Stimulated activated CD8-positive, alpha-beta memory T cell treated with anti-CD3 and anti-CD28 coated beads, Interleukin-4, amount 100 ng/mL, for 48 hours (primary cell): ENCODE measurements at places on chromosomes 2 and 18.

DNA sequence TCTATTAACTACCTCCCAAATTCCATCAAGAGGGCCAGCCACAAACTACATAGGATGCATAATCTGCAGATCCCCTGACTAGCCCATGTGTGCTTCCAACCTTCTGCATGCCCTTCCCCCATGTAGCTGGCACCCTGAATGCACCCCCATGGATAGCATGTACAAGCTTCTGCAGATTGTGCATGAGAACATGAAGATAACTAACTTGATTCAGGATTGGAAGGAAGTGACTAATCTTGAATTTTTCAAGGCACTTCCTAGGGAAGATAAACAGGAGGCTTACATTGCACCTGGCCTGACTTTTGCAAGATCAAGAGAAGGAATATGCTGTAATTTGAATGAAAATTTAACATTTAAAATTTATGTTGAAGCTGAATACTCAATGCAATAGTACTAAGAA, 66.7 kb downstream of the CDC42EP3 start:
- DNase-seq: no peak

- no peak for DNase-seq
Measured at GRCh38 chr2:105308382-105309146, 21.0 kb downstream of the TGFBRAP1 start.

- DNase-seq: no peak
Measured at GRCh38 chr18:48200631-48201336, 208.4 kb downstream of the ZBTB7C start.

GRCh38 chr2:105179469-105180372, 61.8 kb upstream of the GPR45 start:
- DNase-seq: no peak

GRCh38 chr2:32901313-32901712, 45.4 kb upstream of the LTBP1 start:
- DNase-seq: no peak

DNA sequence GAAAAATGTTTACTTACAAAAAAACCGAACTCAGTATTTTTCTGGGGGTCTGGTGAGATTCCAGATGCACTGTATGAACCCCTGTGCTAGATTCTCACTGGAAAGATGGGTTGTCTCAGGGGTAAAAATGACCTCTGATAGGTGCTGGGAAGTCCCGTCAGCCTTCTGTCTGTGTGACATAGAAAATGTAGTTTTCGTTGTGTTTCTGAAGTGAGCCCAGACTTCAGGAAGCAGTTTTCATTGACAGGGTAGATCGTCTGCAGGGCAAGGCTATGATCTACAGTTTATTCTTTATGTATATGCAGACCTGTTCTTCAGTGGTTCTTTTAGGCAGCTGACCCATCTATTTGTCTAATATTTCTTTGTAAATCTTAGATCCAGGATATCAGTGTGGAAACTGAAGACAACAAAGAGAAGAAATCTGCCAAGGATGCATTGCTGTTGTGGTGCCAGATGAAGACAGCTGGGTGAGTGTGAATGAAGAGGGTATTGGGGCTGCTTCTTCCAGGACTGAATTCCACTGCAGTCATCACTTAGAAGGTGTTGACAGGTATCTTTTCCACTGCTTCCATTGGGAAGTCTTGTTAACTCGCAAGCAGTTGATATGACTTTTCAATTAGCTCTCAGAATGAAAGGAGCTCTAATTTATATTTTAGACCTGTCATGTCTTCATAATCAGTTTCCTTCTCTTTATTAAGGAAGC, 107.5 kb upstream of the EML6 start:
- no peak for DNase-seq

GRCh38 chr2:135742325-135742757, 686 bp downstream of the UBXN4 start:
- DNase-seq: peak; percentile 55

DNA sequence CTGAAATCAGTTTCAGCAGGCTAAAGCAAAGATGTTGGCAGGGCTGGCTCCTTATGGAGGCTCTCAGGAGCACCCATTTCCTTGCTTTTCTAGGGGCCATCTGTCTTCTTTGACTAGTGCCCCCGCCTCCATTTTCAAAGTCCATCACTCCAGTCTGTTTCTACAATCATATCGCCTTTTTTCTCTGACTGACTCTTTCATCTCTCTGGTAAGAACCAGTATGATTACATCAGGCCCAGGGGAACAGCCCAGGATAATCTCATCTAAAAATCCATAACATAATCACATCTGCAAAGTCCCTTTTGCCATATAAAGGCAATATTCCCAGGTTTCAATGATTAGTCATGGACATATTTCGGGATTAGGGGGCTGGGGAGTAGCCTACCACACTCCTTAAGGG, 57.0 kb downstream of the CUL3 start:
- no peak for DNase-seq

- no peak for DNase-seq
Measured at GRCh38 chr2:150621526-150622213, 134.2 kb upstream of the RND3 start.

- no peak for DNase-seq
Measured at GRCh38 chr2:207136874-207137273, 28.9 kb downstream of the KLF7 start.

DNA sequence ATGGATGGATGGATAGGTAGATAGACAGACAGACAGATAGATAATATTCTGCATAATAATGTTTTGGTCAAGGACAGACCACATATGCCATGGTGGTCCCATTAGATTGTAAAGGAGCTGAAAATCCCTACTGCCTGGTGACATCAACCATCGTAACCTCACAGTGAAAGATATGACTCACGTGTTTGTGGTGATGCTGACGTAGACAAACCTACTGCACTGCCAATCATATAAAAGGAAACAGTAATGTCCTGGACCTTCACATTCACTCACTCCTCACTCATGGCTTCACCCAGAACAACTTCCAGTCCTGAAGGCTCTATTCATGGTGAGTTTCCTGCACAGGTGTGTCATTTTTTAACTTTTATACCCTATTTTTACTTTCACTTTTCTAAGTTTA, 202.9 kb upstream of the TPO start:
- DNase-seq: no peak

- no peak for DNase-seq
Measured at GRCh38 chr2:219025637-219026585, 15.4 kb downstream of the CFAP65 start.

DNA sequence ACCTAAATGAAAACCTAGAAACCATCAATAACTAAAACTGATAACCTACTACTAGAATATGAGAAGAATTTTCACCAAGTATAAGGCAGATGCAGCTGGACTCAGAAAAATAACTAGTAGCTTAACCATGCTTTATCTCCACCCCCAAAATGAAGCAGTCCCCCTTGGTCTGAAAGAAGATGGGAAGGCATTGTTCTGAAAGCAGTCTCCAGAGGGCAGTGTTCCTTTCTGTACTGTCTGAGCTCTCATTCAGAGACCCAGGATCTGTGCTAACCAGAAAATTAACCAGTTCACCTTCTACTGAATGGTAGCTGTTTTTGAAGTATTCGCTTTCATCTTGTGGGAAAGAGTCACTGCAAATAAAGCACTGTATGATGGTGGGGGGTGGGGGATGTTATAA, 273.0 kb downstream of the PDE11A start:
- DNase-seq: no peak

DNA sequence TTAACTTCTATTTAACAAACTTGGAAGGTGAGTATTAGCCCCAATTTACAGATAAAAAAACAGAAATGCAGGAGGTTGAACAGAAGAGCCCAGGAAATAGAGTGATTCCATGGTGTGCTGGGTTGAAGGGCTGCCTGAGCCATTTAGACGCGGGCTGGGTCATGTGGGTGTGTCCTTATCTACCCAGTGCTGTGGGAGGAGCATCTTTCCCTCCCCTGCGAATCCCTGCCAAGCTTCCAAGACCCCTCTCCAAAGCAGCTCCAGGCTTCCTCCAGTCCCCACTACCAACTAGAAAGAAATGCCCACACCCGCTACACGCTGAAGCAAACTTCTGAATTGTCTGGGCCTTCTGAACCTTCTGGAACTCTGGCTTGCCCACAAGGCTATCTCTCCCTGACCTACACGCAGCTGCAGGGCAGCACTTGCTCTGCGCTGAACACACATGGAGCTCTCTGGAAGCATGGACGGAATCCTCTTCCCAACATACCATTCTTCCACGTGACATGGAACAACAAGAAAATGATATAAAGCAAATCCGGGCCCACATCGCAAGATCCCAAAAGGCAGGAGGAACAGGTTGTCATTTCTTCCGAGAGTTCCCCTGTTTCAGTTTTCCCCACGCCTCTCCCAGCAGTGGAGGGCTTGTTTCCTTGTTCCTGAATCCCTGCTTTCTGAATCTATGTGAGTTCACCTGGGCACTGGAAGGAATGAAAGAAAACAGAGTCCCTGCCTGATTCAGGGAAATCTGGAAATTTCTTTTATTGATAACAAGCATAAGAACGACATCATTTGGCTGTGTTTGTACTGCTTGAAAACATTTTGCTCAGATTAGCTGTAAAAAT, 562.7 kb upstream of the ID2 start:
- DNase-seq: no peak

DNA sequence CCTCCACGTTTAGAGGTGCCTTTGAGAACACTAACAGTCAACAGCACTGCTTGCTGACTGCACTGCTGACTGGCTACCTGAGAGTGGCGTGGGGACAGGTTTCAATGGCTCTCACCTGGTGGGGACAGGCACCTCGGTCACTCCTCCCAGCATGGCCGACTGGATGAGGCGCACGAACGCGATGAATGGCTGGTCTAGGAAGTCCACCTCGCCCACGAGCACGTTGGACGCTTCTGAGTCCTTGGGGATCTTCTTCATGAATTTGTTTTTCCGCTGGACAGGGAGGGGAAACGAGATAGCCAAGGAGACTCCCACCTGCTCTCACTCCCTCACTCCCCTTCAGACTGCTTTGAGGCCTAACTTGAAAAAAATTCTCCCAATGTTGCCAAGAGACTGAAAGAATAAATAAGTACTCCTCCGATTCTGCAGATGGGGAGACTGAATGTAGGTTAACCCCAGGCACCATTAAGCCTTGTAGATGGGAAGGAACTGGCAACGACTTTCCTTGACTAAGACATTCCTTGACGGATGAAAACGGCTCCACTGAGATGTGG, 57.3 kb downstream of the MTHFD2 start:
- no peak for DNase-seq

DNA sequence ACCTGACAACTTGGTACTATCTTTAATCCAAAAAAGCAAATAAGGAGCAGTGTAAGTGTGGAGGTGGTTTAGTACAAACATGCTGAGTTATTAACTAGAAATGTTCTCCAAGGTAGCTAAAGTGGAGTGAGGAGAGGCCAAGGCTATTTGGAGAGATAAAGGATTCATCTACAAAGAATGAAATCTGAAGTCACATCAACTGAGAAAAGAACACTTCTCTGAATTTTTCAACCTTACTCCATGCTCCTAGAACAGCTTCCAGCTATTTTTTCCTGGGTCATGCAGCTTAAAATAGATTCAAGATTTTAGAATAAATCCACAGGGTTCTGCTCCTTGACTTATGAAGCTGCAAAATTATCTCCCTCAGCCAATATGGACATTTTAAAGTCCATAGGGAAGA, 18.7 kb downstream of the IMMT start:
- no peak for DNase-seq

DNA sequence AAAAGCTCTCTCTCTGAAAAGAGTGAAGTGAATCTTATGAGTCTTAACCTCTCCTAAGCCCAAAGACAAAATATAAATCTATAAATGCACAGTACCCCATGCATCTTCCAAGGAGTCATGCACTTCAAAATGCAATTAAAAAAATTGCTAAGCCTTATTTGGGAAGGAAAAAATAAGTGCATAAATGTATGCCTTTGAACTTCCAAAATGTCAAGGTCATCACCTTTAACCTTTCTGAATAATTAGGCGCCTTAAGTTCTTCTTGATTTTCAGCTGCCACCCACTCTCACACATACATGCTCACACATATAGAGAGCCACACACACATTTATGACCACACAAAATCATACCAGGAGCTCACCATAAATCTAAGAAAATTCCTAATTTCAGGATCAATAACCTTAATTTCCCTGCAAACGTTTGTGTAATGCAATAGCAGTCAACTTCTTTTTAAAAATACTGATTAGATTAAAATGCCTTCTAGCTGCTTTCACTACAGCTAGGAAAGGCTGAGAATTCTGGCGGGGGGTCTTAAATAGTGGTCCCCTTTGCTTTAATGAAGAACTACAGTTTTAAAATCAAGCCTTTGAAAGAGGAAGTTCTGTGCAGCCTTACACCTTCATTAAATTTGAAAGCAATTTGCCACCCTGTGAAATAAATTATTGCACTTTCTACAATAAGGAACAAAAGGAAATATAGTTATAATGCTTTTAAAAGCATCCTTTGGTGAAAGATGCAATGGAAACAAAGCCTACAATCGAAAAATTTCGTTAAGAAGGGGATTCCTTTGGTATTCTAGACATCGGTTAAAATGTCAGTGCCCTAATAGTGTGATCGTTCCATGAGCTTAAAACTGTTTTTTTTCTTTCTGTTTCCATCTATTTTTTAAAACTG, 3.6 kb downstream of the HOXD11 start:
- no peak for DNase-seq

- DNase-seq: no peak
Measured at GRCh38 chr2:83873110-83873509, 586.0 kb downstream of the SUCLG1 start.

DNA sequence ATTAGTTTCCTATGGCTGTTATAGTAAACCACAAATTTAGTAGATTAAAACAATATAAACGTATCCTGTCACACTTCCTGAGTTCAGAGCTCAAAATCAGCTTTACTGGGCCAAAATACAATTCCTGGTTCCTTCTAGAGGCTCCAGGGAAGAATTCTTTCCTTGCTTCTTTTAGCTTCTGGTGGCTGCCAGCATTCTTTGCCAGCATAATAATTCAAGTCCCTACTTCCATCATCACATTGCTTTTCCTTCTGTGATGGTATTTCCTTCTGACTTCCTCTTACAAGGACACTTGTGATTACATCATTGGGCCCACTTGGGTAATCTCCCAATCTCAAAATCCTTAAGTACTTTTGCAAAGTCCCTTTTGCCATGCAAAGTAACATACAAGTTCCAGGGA, 40.6 kb downstream of the MOB4 start:
- DNase-seq: no peak

DNA sequence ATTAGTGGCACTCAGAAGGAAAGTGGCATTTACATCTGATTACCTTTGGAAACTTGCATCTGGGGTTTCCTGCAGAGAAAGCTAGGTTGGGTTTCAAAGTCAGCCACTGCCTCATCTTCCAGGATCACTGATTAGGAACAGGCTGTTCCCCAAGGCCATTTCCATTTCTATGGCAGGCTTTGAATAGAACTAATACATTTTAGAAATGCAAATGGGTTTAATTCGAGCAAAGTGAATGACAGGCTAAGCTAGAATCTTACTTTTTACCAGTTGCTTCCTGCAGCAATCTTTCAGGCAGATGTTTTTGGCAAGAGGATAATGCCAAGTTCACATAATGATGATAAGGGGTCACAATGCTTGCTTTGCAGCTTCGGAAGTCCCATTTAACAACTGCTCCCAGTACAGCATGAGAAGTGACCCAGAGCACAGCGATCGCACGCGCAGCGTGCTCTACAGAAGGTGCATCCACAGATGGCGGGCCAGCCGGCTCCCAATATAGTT, 336.7 kb downstream of the LPIN1 start:
- no peak for DNase-seq

GRCh38 chr2:10465910-10466309, 17.8 kb upstream of the ODC1 start:
- DNase-seq: no peak

GRCh38 chr2:44273596-44273995, 1.7 kb upstream of the SLC3A1 start:
- no peak for DNase-seq
